COR-L47 (cell line): ENCODE measurements at places on chromosomes 3 and 15.

DNA sequence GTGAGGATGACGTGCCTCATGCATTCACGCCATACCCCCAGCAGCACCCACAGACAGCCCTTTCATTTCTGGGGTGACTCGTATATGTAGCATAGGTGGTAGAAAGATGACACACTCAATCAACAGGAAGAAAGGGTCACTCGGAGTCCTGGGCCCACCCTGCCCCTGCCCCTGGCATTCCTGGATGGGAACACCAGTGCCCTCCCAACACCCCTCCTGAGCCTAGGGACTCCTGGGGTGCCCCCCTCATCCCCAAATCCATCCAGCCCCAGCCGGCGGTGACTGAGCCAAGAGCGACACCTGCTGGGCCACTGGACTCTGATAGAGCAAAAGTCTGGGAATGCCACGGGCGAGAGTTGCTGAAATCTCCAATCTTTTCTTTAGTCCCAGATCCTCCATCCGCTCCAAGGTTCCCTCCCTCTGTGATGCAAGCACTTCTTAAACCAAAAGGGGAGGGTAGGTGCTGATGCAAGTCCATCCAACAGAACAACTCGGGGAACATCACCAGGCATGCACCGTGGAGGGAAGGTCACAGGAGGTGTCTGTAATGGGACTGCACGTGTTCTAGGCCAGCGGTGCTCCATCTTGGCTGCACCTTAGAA lies 31.1 kb downstream of the ACAN start:
- no peak for DNase-seq

- DNase-seq, result no peak
These were observed 133.6 kb upstream of the PLXND1 start for GRCh38 chr3:129740090-129740489.

DNA sequence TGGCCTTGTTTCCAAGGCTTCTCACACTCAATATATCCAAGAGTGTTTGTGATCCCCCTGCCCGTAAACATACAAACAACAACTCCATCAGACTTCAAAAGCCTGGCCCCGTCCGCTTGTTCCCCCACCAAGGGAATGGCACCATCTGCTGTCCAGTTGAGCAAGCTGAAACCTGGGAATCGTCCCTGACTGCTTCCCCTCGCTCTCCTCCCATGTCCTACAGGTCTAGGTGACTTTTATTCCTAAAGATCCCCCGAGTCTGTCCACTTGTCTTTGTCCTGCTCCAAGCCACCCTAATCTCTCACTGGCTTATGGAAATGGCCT lies 27.9 kb upstream of the FAM174B start:
- DNase-seq, result peak; percentile 25

- no peak for DNase-seq
These were observed 22.5 kb downstream of the KCTD6 start for GRCh38 chr3:58514405-58514804.

GRCh38 chr3:122387709-122388108 lies 3.7 kb downstream of the FAM162A start:
- no peak for DNase-seq

DNA sequence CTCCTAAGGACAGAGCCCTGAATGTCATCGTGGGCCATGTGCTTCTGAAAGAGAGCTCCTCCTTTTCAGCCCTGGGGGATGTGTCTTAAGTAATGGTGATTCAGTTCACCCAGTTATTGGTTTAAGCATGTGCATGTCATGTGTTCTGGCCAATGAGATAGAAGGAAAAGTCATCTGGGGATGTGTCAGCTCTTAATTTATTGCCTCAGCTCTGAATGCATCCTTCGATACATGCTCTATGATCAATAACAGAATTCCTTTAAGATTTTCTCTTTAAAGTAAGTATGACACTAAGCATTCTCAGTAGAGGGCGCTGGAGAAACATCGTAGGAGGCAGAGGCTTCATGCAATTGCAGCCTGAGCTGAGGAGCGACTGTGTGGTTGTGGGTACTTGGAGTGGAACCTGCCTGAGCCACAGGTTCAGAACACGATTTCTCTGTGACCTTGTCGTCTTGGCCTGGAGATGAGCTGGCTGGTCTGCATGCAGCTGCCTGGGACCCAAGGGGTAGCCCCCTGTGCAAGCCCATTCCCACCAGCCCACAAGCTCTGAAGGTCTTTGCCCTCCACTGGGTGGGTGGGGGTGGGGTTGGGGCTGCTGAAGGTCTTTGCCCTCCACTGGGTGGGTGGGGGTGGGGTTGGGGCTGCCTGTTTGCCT lies 69.5 kb downstream of the C3orf38 start:
- peak; percentile 45 for DNase-seq

GRCh38 chr3:160106905-160107861 lies 118.0 kb upstream of the C3orf80 start:
- DNase-seq, result no peak

GRCh38 chr3:107988460-107989175 lies 102.2 kb downstream of the CD47 start:
- no peak for DNase-seq

DNA sequence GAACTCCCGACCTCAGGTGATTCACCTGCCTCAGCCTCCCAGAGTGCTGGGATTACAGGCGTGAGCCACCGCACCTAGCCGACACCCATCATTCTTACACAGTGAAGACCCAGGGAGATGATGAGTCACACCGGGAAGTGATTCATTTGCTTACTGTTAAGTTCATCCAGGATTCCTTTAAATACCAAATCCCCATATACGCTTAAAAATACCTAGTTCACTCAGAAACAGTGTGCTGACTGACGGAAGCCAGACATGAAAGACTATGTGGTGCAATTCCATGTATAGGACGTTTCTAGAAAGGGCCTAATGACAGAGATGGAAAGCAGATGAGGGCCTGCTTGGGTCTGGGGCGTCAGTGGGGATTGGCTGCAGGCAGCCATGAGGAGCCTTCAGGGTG lies 75.2 kb downstream of the APBA2 start:
- no peak for DNase-seq

DNA sequence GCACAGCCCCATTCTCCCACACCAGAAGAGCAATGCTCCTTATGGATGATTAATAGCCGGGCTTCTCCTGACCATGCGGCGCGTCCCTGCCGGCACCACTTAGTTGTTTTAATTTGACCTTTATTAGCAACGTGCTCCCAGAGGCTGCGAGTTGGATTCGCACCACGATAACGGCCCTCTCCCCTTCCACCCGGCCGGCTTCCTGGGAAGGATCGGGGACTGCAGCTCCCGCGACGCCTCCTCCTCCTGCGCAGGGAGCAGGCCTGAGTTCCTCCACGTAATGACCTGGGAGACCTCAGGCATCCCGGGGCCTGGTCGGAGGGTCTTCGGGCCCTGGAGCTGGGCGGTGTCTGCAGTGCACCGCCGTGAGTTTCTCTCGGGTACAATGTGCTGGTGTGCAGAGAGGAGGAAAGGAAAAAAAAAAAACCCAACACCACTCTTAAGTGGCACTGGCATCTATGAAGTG lies 243.3 kb upstream of the TOPAZ1 start:
- no peak for DNase-seq

DNA sequence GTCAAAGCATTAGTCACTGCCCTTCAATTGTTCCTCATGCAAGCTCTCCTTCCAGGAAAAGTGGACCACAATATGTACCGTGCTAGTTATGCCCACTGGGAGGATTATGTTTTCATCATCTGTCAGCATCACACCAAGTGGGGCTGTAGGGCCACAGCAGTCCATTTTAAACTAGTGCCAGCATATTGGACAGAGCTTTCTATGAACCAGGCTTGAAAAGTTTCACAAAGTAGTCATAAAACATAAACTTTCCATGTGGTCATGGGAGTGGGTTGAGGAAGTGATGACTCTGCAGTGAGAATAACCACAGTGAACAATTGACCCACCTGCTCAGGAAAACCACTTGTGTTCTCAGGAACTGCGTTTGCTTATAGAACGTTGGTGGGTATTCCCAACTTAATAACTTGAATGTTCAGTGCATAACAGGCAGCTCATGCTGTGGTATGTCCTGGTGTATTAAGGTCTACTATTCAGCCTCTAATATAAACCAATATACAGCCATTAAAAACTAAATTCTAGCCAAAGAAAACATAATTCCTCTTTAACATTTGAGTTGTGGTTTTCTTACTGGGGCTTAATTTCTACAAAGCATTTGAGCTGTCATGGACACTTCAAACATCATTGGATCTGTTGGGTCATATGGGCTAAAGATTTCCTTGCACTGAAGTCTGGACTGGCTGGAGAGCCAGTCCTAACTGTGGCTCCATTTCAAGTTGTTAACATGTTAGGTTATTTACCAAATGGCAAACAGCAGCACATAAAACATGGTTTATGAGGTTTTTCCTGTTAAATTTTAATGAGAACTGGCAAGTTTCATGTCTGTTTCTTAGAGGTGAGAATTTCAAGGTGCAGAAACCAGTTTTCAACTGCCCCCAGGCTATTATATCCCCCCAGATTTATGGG lies 274.1 kb downstream of the OTOL1 start:
- no peak for DNase-seq

DNA sequence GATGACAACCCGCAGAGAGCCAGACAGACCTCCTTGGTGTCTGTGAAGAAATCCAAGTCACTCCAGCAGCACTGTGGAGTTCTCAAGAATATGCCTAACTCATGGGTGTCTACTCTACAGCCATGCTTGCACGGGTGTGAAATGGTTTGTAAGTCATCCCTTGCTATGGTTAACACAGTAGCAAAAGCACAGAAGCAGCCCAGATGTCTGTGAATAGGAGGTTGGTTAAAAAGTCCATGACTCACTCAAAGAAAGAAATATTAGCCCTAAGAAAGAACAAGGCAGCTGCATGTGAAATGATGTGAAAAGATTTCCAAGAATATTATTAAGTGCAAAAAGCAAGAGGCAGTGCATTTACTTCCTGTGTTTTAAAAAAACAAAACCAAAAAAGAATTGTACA lies 12.1 kb upstream of the LIMD1 start:
- DNase-seq, result no peak

DNA sequence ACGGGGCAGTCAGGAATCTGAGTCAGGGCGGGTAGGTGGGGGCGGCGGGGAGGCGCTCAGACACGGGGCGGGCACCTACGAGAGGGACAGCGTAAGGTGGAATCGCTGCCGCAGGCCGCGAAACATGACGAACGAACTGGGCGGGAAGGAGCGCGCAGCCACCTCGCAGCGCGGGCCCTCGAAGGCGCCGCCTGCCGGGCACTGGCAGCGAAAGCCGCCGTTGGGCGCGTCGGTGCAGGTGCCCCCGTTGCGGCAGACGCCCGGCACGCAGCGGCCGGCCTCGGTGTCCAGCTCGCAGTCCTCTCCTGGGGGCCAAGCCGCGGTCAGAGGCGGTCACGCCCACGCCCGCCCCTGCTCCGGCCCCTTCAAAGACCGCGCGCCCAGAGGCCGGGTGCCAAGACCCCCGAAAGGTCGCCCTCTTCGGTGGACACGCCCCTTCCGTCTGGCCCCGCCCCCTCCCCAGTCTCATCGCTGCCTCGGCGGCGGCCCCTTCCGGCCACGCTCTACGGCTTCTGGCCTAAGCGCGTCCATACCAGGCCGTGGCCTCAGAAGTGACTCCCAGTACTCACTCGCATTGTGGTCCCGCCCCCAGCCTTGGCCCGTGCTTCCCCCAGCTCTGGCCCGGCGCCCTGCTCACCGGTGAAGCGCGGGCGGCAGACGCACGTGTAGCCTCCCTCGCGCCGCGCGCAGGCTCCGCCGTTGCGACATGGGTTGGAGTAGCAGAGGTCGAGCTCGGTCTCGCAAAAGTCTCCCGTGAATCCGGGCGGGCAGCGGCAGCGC lies 6.4 kb downstream of the CELSR3 start:
- DNase-seq, result no peak

- DNase-seq, result no peak
These were observed 336.4 kb upstream of the LRRFIP2 start for GRCh38 chr3:37510755-37511154.

GRCh38 chr3:21912711-21913110 lies 161.7 kb upstream of the ZNF385D start:
- no peak for DNase-seq

- no peak for DNase-seq
These were observed 56.8 kb downstream of the KAT2B start for GRCh38 chr3:20097015-20097414.

DNA sequence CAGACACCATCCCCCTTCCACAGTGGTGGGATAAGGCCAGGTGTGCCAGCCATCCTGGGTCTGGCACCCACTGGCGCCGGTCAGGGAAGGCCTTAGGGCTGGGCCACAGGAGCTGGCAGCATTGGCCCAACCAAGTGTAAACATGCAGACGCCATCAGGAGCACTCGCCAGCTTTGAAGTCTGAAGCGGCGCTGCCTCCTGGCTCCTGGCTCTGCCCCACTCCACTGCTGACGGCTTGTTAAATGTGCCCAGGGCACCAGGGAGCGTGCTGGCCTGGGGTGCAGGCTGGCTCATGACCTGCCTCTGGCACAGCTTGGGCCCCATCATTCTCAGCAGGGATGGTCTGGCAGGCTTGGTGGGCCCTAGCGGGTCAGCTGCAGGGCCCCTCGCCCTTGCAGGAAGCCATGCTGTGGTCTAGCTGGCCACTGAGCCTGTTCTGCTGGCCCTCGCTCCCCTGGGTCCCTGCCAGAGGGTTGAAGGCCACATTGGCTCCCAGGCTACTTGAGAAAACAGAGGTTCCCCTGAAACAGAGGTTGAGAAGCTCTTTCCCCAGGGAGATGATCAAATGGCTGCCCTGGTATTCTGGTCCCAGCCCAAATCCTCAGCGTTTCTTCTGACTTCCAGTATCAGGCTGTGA lies 116.6 kb downstream of the DNAJB8 start:
- DNase-seq, result no peak

GRCh38 chr15:47383801-47384200 lies 333.5 kb upstream of the SEMA6D start:
- no peak for DNase-seq
